ENCODE measurements at places on chromosomes 1 and 21.

DNA sequence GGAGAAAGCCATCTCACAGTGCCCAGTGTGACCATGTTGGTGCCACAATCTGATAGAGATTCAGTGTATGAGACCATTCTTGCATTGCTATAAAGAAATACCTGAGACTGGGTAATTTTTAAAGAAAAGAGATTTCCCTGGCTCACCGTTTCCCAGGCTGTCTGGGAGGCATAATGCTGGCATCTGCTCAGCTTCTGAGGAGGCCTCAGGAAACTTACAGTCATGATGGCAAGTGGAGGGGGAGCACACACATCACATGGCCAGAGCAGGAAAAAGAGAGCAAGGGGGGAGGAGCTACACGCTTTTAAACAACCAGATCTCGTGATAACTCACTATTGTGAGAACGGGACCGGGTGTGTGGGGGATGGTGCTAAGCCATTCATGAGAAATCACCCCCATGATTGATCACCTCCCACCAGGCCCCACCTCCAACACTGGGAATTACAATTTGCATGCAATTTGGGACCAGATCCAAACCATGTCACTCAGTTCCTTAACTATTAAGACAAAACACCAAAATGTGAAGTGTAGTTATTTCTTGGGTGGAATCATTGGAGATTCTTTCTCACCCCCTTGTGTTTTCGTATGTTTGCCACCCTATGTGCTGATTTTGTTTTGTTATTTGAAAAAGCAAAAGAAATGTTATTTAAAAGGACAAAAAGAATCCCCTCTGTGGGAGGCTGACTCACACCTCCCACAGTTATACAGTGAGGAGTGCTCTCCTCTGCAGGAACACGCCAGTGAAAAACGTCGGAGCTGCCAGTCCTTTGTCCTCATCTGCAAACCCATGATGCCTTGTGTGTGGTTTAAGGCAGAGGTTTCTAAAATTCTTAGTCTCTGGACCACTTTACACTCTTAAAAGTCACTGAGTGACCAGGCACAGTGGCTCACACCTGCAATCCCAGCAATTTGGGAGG, 46.9 kb upstream of the IFNLR1 start:
- no peak for DNase-seq

DNA sequence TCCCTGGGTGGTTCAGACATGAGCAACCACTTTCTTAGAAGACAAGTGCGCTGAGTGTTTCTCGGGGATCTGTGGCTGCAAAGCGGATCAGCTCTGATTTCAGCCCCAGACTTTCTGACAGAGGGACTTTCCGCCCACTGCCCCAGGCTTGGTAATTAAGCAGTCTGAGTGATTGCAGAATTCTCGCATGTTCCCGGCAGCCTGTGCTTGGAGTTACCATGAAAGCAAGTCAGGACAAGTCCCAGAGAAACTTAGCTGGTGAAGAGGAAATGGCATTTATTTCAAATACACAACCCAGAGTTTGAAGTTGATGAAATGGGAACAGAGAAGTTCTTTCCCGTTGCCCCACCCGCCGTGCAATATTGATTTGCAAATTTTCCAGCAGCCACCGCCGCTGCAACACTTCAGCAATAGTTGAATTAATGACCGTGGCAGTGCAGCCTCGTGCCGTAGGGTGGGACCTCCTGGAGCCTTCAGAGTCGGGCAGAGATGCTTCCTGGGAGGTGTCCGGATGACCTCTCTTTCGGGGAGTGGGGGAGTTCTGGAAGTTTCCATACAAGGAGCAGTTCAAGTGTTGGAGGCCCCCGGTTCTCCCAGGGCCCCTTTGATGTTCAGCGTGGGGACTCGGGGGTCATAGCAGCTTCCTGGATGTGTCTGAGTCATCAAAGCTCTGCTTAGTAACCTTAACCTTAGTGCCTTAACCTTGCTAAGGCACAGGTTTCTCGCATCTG, 134.7 kb downstream of the KAZN start:
- DNase-seq: no peak

- DNase-seq: no peak
Measured at GRCh38 chr1:220222939-220223338, 49.3 kb downstream of the RAB3GAP2 start.

- DNase-seq: no peak
Measured at GRCh38 chr21:34994766-34995631, 54.1 kb downstream of the RUNX1 start.

GRCh38 chr1:84202126-84202525, 58.1 kb downstream of the PRKACB start:
- no peak for DNase-seq

- DNase-seq: no peak
Measured at GRCh38 chr1:99005537-99005942, 879 bp upstream of the PLPPR5 start.

GRCh38 chr1:113895098-113895497, 7.7 kb upstream of the BCL2L15 start:
- no peak for DNase-seq

DNA sequence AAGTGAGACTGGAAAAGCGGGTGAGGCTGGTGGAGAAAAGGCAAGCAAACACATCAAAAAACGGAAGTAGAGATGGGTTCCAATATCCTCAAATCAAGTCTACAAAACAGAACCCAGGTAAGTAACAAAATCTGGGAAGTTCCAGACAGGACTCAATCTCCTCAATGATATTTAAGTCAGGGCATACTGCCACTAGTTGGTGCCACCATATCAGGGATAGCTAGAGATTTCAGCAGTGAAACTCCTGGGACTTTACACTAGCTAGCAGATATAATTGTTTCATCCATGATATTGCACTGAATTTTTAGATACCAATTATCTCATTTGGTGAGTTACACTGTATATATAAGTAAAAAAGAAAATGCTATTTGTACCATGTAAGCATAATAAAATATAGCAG, 52.0 kb downstream of the EYA3 start:
- no peak for DNase-seq

DNA sequence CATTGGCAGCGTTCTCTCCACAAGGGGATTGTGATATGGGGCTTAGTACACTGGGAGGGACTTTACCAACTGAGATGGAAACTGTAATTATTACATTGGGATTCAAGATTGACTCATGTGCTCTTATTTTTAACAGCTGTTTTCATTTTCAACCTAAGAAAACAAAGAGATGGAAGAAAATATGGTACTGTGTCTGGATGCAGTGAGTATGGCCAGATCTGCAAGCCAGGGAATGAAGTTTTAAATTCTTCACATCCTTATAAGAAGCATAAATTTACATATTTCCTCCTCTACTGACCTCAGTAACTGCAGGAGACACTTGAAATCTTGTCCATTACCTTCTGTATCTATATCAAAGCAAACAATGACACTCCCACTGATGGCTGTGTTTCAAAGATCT, 81.5 kb upstream of the EDEM3 start:
- no peak for DNase-seq

GRCh38 chr1:99726818-99727217, 39.6 kb downstream of the FRRS1 start:
- DNase-seq: no peak
